ENCODE measurements at places on chromosomes 16 and 17.

- DNase-seq, result no peak
Measured at GRCh38 chr16:89155851-89156739, 15.5 kb upstream of the CDH15 start.

DNA sequence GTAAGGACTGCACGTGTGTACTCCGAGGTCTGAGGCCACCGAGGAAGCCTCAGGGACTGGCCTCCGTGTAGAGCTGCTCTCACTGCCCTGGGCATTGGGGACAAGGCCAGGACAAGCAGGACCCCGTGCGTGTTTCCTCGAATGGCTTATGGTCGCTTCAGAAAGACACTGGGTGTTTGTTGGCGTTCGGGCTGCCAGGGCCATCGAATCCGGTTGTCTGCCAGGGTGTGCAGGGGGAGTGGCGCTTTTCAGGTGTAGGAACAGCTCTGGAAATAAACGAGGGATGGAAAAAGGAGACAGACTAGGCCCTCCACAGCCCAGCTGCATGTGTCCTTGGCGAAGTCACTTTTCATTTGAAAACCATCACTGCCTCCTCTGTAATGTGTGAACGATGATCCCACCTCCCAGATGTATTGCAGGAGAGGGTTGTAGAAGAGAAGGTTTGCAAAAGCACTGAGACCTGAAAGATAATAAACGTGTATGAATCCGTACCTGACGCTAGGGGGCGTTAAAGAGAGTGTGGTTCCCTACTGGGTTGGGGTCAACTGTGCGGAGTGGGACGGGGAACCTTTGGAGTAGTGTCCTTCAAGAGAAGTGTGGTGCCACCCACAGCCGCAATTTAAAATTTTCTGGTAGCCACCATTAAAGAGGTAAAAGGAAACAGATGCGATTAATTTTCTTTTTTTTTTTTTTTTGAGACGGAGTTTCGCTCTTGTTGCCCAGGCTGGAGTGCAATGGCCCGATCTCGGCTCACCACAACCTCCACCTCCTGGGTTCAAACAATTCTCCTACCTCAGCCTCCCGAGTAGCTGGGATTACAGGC, 2.1 kb upstream of the ZSCAN10 start:
- peak; percentile 45 for DNase-seq

- DNase-seq, result no peak
Measured at GRCh38 chr17:74858672-74859458, 820 bp downstream of the GRIN2C start.

DNA sequence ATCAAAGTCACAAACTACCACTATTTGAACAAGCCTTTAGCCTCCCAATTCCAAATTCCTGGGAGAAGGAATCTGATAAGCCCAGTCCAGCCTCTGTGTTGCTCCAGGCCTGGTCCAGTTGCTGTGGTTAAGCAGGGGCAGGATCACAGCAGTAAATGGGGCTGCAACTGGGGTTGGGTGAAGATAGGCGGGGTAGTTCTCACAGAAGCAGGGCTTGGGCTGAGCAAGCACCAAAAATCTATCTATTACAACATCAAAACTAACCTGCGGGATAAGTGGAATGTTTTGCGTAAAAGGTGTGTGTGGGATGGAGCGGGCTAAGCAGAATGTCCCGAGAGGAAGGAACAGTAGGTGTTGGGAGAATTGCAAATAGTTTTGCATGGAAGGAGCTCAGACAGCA, 23.0 kb upstream of the RNF135 start:
- DNase-seq, result no peak

All from WERI-Rb-1 (cell line).